ENCODE measurements at places on chromosomes 3 and 15.

- DNase-seq: no peak
These were observed 74.4 kb downstream of the DHX30 start for GRCh38 chr3:47877290-47877689.

DNA sequence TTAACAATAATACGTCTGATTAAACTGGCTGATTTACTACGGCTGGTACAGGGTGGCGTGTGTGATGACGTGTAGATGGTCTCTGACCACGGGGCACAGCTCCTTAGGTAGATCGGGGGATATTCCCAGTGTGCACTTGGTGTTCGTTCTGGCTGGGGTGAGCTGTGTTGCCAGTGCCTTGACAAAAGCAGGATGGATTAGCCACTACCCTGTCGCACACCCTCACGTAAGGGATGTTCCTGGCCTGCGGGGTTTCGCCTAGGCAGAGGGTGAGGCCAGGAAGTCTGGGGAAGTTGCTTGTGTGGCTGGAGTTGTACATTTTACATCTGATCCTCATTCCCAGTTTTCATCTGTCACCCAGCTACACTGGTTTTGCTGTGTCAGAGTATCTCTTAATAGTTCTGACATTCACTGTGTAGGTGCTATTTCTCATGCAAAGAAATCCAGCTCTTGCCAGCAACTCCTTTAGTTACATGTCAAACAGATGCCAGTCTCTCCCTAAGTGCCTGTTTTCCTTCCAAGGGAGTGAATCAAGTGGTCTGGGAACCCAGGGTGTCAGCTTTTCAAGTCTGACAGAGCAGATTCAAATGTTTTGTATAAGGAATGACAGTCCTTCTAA lies 66.1 kb upstream of the CCR4 start:
- no peak for DNase-seq

GRCh38 chr3:178260887-178261565 lies 275.2 kb upstream of the KCNMB2 start:
- DNase-seq: no peak

- no peak for DNase-seq
These were observed 10.3 kb downstream of the RASGRP1 start for GRCh38 chr15:38554354-38554753.

- peak; percentile 58 for DNase-seq
These were observed 442.0 kb downstream of the MAGI1 start for GRCh38 chr3:65596571-65597225.

- no peak for DNase-seq
These were observed 23.2 kb upstream of the PIGZ start for GRCh38 chr3:196991581-196992460.

DNA sequence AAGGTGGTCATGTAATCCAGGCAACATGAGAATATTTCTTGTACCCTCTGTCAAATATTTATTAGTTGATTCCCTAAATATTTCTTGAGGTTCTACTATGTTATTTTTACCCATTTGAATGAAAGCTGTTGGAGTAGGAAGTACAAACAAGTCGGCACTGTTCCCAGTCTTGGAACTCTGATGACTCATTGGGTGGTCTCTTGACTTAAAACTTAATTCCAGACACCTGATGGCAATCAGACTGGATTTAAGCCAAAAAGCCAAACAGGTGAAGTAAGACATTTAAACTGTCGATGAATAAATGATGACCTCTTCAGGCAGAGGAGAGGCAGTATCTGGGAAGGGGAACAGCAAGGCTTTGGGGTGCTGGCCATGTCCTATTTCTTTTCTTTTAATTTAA lies 22.8 kb downstream of the C2CD4A start:
- no peak for DNase-seq

DNA sequence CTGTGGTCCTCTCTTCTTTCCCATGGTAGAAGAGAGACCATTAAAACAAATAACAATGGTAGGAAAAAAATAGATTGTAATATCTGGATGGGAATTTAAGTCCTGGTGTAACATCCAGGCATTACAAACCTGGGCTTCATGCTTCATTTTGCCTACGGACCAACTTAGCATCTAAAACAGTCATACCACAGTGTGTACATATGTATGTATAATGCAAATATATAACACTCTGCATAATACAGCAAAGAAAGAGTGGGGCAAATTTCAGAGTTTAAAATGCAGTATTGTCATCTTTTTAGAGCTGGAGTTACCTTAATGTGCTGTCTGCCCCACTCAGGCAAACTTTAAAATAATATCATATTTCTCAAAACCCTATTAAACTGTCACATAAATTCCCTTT lies 298.2 kb downstream of the AGBL1 start:
- DNase-seq: no peak

- DNase-seq: no peak
These were observed 13.2 kb downstream of the SPATA12 start for GRCh38 chr3:57073628-57074027.

GRCh38 chr3:52531860-52532516 lies 1.7 kb downstream of the NT5DC2 start:
- DNase-seq: no peak

- no peak for DNase-seq
These were observed 257.0 kb downstream of the NR1D2 start for GRCh38 chr3:24202071-24202470.

- DNase-seq: no peak
These were observed 27.0 kb downstream of the CHCHD6 start for GRCh38 chr3:126731044-126731443.

- DNase-seq: no peak
These were observed 114.3 kb downstream of the NSUN3 start for GRCh38 chr3:94176988-94177745.

DNA sequence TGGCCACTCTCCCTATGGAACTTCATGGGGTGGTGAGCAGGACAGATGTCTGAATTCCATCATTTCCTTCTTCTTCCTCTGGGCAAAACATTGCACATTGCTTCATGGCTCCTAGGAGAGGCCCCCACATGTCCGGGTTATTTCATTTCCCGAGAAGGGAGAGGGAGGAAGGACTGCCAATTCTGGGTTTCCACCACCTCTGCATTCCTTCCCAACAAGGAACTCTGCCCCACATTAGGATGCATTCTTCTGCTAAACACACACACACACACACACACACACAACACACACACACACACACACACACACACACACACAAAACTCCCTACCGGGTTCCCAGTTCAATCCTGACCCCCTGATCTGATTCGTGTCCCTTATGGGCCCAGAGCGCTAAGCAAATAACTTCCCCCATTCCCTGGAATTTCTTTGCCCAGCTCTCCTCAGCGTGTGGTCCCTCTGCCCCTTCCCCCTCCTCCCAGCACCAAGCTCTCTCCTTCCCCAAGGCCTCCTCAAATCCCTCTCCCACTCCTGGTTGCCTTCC lies 1.9 kb downstream of the RHO start:
- DNase-seq: peak; percentile 55

DNA sequence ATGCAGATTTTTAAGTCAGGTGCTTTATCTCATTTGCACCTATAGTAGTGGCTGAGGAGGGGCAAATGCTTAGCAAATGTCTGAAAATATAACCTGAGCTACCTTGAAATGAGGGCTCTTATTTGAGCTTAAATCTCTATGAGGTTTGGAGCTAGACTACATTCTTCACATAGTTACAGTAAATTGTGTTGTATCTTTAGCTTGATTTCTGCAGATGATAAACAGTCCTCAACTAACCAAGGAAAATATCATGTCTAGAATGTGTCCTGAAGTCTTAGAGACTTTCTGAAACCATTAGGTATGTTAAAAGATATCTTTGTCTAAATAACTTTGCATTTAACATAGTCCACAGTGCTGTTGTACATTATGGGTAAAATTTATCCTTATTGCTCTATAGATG lies 127.6 kb downstream of the ATP1B3 start:
- DNase-seq: no peak

DNA sequence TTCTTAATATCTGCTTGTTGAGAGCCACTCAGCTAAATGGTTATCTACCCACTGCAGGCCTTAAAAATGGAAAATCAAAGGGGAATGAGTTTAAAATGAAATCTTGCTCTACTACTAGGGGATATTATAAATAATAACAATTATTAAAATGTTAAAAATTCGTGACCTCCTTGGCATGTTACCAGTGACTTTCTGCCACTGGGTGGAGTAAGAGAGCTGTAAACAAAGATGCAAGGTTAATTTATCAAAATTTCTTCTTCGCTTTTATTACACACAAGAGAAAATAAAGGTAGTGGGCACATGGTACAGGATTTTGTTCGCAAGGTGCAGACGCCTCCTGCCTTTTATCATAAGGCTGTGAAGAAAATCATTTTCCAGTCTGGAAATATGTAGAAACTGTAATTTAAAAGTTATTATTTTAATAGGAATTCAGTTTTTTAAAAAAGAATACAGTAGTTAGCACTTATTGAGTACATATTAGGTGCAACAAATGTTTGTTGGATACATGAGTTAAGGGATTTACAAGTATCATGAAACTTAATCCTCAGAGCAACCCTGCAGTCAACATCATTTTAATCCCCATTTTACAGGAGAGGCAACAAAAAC lies 272.6 kb downstream of the SUCLG2 start:
- DNase-seq: no peak

DNA sequence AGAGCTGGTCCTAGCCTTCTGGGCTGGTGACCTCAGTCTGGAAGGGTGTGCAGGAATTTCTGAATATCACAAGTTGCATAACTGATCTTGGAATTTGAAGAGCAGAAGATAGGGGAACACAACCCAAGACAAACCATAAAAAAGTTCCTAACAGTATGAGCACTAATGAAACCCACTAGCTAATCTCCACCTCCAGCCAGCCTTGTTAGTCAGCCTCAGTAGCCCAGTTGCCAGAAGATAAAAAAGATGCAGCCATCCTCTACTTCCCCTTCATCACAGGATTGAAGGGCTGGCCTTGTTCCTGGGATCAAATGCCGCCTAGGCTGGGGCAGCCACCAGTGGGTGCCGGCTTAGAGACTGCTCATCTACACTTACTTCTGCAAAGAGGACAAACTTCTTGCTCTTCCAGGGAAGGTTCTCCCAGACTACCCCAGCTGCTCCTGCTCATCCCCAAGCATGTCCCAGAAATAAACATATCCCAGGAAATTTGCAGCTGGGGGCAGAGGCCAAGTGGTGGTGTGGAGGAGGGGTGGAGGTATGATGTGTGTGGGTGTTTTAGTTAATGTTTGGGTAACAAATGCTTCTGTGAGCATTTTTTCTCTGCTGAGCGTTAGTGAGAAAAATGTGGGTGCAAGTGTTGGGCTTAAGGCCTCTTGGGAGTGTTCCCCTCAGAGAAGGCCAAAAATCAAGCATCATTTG lies 9.2 kb upstream of the ITGA11 start:
- no peak for DNase-seq

GRCh38 chr3:127458696-127459604 lies 131.6 kb downstream of the TPRA1 start:
- DNase-seq: peak; percentile 60

DNA sequence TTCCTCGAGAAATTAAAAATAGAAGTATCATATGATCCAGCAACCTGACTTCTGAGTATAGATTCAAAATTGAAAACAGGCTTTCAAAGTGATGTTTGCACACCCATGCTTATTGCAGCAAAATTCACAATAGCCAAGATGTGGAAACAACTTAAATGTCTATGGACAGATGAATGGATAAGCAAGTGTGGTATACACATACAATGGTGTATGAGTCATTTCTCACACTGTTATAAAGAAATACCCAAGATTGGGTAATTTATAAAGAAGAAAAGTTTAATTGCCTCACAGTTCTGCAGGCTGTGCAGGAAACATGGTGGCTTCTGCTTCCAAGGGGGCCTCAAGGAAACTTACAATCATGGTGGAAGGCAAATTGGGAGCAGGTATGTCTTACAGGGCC lies 100.8 kb downstream of the KLF13 start:
- DNase-seq: no peak

DNA sequence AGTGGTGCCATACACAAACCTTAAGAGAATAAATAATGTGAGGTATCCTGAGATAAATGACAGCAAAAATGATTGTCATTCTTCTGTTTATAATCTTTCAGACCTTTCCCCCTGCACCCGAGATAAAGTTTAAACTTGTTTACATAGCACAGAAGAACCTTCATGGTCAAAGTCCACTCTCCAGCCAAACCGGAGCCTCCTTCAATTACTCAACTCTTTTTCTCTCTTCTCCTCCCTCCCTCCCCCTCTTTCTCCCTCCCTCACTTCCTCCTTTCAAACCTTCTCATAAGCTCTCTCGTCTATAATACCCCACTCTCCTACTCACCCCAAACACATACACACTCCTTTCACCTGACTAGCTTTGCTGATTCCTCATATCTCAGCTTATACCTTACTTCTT lies 198.9 kb downstream of the EFHB start:
- DNase-seq: no peak

DNA sequence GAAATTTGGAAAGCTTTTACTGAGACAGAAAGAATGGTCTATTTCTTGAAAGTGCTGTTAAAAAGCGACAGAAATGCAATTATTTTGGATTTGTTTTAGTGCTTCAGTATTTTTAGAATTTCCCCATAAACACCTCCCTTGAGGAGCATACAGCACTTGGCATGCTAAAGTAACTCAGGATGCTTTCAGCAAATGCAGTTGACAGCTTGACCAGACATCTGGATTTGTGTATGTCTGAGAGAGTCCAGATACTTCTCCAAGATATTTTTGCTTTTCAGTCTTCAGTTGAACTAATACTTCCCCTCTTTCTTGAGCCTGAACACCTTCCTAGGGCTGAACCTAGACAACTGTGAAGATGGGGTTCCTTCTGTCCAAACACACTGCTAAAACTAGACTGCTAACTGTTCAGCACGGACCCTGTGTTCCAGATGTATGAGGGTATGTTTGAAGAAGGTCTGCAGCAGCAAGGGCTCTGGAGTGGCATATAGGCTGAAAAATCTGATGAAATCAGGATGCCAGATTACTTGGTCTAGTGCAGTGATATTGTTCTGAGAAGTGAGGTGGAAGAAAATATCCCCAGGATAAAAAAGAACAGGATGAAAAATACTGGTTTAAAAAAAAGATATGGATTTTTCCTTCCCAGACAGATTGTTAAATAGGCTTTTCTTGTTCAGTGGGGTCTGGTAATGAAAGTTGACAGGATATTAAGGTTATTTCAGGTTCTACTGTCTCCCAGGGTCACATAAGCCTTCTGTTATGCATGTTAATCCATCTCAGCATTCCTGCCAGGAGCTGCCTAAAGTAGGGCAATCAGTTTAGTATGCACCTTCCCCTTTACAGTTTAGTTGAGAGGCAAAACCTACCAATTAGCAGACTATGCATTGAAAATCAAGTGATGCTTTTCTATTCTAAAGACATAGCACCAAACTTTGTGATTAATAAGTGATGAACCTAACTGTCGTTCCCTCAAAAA lies 516.9 kb upstream of the TBL1XR1 start:
- DNase-seq: no peak

GRCh38 chr3:124346487-124346886 lies 354.6 kb upstream of the ROPN1 start:
- DNase-seq: no peak
